Pancreas (tissue), 10 donors: ENCODE measurements at places on chromosomes 4 and X.
A peak's percentile ranks its signal among the peaks of the same experiment; 100 is the strongest.

DNA sequence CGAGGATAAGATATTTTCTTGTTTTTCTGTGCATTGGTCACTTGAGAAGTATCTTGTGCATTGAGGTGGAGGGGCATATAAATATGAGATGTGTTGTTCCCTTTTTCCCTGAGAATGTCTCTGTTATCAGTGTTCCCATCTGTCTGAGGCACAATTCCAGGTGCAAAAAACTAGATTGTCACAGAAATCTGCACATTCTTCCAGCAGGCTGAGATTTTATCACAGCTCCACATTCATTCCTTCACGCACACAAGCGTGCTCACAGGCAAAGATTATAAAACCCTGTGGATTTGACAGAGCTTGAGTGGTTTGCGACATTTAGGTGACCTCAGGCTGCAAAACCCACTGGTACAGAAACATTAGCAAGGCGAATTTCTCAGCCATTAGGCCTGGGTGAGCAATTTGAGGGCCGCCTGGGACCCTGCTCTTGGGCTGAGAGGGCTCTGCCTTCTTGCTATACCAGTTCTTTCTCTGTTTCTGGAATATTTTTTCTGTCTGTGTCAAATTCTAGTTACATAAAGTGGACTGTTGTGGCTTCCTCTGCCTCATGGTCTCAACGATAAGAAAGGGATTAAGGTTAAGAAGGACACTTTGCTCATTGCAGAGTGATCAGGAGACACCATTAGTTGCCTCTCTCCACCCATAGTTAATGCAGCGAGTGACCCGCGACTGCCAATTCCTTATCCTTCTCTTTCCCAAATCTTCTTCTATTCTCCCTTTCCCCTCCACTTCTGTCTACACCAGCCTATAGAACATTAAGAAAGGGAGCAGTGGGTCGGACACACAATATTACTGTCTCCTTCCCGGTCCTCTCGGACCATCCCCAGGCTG, 86.7 kb upstream of the C1QTNF7 start:
- DNase-seq = no peak

- no peak for DNase-seq
Observed at GRCh38 chrX:136162827-136163570, 15.7 kb downstream of the FHL1 start.

- DNase-seq = no peak
Observed at GRCh38 chr4:31702326-31702725, 982.2 kb downstream of the PCDH7 start.

GRCh38 chrX:68841251-68842049, 12.6 kb downstream of the EFNB1 start:
- peak; percentile 67 for DNase-seq

- no peak for DNase-seq
Observed at GRCh38 chr4:27011401-27011800, 150.8 kb downstream of the STIM2 start.

GRCh38 chrX:22585831-22586230, 313.1 kb downstream of the CBLL2 start:
- DNase-seq = no peak

DNA sequence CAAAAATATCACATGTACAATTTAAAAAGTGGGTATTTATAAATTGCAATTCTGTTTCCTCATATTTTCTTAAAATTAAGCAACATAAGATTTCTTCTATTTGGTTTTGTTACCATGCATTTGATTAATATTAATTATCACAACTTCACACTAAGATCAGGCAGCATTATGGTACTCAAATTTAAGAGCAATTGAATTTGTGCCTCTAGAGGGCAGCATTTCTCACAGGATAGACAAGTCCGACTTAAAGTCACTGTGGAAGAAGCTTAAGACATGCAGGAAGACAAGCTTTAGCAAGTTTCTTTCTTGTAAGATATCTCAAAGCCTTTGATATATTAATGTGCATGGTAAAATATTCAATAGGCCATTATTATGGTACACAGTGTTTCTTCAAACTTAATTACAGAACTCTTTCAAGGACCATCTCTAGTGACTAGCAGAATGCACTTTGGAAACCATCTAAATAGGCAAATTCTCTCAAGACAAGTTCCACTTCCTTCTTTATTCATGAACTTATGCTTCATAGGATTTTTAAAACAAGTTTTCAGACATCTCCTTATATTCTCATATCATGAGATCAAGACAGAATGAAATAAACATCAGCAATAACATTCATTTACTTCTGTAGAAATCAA, 35.0 kb downstream of the FBXW7 start:
- DNase-seq = peak; percentile 51

GRCh38 chr4:121140716-121141460, 23.2 kb downstream of the TNIP3 start:
- no peak for DNase-seq

DNA sequence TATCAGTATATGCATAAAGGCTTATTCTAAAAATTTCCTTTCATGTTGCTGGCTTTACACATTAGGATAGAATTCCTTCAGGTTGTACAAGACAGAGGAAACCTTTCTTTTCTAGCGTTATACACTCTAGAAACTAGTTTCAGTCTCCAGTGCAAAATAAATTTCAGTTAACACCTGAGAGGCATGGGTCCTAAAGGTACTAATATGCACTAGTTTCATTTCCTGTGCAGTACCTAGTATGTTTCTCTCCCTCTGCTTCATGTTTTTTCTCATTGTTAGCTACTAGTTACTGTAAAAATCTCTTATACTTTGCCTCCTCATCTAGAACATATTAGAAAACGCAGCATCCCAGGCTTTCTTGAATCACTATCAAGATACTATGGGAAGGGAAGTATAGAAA, 54.0 kb downstream of the SNX25 start:
- no peak for DNase-seq

- no peak for DNase-seq
Observed at GRCh38 chrX:39560271-39560670, 537.5 kb downstream of the BCOR start.

DNA sequence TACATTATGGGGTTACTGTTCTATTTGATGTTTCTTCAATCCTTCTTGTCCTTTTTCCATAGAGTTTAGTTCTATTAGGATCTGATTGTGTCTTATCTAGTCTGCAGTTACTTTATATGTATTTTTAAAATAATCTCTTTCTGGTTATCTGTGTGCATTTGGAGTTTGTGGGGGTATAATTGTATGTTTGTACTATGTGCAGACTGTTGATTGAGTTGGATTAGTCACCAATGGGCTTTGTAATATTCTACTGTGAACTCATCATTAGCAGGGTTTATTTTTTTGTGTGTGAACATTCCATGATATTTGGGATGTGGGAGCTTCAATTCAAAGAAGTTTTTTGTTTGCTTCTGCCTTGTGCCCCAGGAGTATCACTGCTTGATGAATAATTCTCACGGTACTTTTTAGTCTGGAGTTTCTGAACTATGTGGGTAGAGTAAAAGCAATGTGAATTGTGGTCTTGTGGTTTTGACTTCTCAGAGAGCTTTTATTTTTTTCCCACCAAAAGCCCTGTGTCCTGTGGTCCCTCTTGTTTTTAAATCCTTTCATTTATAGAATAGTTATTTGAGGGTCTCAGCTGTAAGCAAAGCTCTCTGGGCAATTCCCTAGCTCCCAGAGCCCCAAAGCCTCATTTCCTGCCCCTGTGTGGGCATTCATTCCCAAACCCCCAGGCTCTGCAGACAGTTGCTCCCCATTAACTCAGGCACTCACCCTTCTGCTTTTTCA, 127.8 kb downstream of the PHKA2 start:
- no peak for DNase-seq

GRCh38 chrX:133300591-133300990, 82.4 kb upstream of the TFDP3 start:
- DNase-seq = no peak

GRCh38 chr4:136637071-136637777, 895.1 kb downstream of the PCDH18 start:
- DNase-seq = no peak

DNA sequence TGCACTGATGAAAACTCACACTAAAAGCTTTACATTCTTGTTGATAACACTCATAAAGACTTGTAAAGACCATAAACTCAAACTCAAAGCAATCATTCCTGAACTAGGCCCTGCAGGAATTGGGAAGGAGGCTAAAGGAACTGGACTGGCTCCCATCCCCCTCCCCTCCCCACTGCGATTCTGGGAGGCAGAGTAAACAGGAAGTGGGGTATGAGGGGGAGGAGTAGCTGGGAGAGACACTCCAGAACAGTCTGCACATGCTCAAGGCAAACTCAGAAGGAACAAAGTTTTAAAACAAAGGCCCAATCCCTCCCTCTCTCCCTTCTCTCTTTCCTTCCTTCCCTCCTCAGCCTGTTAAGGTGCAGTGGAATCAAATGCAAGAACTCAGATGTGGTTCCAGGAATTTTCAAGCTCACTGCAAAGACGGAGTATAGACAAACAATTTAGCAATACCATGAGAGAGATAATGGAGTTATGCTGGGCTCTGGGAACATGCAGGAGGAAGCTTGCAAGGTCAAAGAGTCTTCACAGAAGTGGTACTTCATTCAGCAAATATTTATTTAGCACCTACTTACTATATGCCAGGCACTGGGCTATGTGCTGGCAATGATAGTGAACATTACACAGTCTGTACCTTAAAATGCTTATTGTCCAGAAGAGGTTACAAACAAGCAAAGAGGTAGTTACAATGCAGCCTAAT, 15.9 kb downstream of the MID1IP1 start:
- peak; percentile 24 for DNase-seq

DNA sequence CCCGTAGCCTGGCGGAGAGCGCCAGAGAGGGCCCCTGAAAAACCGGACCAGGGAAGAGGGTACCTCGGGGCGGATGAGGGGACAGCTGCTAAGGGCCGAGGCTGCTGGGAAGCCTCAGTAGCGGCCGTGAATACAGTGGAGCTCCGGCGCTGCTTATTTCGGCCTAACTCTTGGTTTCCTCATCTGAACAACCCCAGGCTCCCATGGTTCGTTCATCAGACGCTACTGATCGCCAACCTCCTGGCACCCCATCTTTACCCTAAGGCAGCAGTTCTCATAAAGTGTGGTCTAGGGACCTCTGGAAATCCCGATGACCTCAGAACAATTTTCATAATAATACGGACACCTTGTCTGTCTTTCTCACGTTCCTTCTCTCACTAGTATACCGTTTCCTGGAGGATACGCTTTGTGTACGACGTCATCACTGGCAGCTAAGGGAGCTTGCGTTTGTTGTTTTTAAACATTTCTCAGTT, 645 bp upstream of the RAB28 start:
- no peak for DNase-seq

DNA sequence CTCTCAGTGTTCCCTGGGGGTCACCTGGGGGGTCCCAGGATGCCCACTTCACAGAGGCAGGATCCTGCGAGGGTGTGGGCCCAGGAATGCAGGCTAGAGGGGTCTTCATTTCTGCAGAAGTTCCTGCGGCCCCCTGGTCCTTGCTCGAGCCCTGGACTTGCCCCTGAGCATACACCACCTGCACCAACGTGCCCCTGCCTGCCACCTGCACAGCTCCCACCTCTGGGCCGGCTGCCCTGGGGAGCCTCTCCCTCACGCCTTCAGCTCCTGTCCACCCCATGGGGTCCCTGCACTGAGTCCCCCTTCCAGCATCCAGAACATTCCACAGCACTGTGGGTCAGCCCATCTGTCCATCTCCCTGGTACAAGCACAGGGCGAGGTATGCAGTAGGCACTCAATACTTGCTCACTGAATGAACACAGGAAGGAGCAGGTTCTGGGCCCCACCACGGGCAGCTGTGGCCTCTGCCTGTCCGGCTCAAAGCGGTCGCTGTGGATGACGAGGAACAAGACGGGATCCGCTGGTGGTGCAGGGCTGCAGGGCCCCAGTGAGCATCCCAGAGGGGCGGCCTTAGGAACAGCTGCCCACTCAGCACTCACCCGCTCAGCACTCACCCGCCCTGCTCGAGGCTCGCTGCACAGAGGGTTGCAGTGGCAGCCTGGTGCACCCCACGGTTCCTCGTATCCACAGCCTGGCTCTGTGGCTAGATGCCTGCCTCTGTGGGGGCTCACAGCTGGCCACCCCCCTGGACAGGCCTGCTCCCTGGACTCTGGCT, 70.5 kb upstream of the MXD4 start:
- DNase-seq = no peak

GRCh38 chrX:103503853-103504207, 15.5 kb downstream of the RAB40A start:
- DNase-seq = no peak

DNA sequence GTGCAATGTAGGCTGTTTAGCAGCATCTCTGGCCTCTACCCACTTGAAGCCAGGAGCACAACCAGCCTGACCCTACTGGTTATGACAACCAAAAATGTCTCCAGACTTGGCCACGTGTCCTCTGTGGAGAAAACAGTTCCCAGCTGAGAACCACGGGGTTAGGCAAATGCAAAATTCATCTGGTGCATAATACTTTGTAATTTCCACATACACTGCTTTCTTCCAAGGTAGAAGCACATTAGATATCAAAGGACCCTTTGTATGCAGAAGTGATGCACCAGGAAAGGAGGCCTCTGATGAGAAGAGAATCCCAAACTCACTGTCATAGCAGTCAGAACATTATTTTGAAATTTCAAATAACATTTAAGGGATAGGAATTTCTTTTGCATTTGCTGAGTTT, 26.3 kb downstream of the MFAP3L start:
- DNase-seq = no peak

GRCh38 chrX:6026429-6026828, 202.2 kb downstream of the NLGN4X start:
- no peak for DNase-seq

DNA sequence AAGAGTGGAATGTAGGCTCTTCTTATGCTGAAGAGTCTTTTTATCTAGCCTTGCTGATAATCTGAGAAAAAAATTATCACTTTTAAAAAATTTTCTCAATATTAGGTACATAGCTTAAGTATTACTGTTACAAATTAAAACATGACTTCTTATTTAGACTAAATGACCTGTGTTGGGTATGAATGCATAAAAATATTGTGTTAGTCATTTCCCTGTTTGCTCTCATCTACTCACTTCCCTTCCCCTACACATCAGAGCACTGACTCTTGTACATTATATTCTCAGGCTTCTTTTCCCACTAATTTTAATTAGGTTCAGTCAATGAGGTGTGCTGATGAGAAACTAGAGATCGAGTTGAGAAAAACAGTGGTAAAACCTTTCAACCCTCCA, 881.0 kb downstream of the PCDH18 start:
- DNase-seq = no peak
